ENCODE measurements at places on chromosomes 1 and 21.

DNA sequence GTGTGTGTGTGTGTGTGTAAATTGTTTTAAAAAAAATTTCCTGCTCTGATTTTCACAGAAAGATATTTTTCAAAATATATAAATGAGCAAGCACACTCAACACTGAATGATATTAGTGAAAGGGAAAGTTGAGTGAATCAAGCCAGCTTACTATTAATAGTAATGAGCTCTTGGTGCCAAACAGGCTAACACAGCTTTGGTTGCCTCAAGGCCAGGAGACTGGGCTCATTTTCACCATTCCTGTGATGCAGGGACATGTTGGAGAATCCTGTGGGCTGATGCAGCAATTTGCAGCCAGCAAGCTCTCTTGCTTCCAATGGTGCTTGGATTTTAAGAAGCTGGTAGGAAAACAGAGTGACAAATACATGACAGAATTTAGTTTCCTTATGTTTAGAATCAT is 30.2 kb downstream of the PLA2G4A start:
- no peak for DNase-seq

GRCh38 chr1:21749859-21750468 is 33.0 kb downstream of the USP48 start:
- no peak for DNase-seq

DNA sequence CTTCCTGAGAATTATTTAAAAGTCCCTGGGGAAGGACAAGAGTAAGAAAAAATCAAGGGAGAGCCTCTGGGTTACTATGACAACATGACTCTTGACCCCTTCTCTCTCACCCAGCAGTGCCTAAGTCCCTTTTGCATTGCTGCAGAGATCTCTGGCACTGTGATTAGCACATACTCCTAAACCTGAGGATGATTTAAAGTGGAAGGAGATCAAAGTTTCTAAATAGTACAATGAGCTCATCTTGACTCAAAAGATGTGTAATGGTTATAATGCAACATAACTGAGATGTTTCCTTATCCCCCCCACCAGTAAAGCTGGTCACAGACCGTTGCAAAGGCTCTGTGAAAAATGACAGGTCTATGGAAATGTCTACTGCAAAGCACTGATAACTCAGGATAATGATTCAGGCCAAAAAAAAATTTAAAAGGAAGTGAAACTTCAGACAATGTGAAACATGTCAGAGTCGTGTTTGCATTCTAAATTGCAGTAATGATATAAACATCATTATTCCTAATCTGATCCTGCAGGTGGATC is 519.2 kb downstream of the KIF26B start:
- DNase-seq = no peak

DNA sequence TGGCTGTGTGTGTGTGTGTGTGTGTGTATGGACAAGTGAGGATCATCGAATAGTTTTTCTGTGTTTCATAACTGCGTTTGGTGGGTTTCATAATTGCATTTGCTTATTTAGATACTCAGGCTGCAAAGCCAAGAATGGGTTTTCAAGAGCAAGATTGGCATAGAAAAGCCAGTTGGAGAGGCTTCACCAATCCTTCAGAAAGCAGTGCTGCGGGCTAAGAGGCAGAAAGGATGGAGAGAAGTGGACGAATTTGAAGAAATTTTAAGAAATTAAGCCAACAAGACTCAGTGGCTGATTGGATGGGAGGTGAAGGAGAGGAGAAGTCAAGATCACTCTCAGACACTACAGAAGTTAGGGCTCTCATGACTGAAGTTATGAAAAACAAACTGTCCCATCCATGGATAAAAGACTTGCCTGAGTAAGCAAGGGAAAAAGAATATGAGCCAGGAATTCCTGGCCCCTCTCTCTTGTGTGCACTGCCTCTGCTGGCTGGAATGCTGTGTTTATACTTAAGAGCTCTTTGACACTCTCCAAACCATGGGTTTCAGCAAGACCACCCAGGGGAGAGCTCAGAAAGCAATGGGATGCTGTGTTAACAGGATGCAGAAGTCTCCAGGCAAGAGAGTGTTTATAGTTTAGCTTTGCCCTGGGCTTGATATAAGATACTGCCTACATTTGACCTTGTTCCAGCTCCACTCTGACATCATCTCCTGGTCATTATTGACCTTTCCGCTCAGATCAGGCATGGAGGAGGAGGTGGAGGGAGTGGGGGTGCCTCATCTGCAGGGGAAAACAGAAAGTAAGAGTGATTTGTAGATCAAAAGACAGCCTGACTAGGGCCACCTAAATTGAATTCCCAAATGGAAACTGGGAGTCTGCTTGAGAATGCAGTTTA is 232.0 kb upstream of the PLXNA2 start:
- DNase-seq = no peak

DNA sequence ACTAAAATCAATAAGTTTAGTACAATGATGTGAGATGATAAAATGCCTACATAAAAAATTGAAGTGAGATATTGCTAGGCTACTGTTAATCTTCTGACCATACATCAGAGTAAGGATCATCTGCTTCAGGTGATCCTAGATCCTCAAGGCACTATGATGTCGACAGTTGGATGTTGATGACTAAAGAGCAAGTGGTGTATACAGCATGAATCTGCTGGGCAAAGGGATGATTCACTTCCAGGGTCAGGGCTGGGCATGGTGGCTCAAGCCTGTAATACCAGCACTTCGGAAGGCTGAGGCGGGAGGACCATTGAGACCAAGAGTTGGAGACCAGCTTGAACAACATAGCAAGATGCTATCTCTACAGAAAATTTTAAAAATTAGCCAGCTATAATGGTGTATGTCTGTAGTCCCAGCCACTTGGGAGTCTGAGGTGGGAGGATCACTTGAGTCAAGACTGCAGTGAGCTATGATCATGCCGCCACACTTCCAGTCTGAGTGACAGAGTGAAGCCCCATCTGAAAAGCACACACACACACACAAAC is 24.6 kb downstream of the NUF2 start:
- no peak for DNase-seq
